ENCODE measurements at places on chromosomes 13 and 19. TPM values are rescaled to one million over a fixed set of nuclear protein-coding genes. Genes with fewer than 3 reads are reported as not detected.

The PALM3 gene
- 4.9 TPM for total RNA-seq

The STARD13 gene
- total RNA-seq = 95.2 TPM

The SUPT5H gene
- total RNA-seq = 99.1 TPM

The HSD17B14 gene
- 46.8 TPM for total RNA-seq

The XPO4 gene
- total RNA-seq = 30.8 TPM

The SLITRK1 gene
- total RNA-seq = not detected

DNA sequence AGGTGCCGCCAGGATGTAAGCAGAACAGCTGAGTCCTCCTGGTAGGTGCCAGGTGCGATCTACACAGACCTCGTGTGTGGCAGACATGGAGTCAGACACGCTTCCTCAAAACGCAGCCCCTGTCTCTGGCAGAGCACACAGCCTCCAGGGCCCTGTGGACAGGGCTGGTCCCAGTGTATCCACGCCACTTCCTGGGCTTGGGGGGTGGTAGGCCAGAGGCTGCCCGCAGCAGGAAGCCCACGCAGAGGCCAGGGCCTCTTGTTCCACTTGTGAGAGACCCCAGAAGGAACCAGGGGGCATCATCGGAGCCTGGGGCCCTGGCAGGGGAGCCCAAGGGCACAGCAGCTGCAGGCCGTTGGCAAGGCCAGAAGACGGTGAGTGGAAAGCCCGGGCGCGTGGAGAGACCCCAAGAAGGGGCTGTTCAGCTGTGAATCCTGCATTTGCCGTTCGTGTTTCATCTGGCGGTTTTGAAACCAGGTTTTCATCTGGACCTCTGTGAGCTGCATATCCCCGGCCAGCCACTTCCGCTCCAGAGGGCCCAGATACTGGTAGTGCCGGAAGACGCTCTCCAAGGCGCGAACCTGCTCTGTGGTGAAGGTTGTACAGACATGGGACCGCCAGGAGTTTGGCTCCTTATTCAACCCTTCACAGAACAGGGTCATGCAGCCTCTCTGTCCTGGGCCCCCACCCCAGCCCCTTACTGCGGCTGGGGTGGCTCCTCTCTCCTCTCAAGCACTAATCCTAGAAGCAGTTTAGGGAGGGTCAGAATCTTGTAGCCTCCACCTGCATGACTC lies 25.1 kb upstream of the SLITRK1 start:
- no peaks in the 10 kb centered on the region for H3K4me1 ChIP-seq
- no peak overlapping the region for H3K27ac ChIP-seq
- no peak for DNase-seq
- H3K4me3 ChIP-seq = no peak overlapping the region
- no peaks in the 10 kb centered on the region for H3K27me3 ChIP-seq

DNA sequence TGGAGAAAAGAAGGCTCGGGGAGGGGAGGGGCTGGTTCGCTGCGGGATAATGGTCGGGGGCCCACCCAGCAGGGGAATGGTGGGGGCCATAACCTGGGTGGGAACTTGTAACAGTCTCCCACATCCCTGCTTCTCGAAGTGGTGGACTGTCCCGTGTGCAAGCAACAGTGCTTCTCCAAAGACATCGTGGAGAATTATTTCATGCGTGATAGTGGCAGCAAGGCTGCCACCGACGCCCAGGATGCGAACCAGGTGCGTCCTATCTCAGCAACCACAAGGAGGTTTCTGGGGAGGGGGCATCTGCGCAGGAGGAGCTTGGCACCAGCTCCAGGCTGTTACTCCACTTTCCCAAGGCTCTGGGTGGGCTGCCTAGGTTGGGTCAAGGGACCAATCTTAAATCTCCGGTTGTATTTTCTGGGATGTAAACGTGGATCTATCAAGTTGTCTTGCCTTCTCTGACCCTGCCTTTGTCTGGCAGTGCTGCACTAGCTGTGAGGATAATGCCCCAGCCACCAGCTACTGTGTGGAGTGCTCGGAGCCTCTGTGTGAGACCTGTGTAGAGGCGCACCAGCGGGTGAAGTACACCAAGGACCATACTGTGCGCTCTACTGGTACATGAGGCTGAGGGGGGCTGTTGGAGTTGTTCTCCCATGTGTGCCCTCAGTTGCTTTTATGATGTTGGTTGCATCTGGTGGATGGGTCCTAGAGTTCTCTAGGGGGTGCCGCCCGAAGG lies 1.6 kb downstream of the TRIM28 start:
- peaks cover 35% of the 10 kb centered on the region for H3K36me3 ChIP-seq
- peaks cover 22% of the 10 kb centered on the region for H3K4me1 ChIP-seq
- H3K27ac ChIP-seq = peak overlapping the region; percentile 73
- peak overlapping the region; percentile 85 for H3K4me3 ChIP-seq
- no peaks in the 10 kb centered on the region for H3K27me3 ChIP-seq
- no peak for DNase-seq

DNA sequence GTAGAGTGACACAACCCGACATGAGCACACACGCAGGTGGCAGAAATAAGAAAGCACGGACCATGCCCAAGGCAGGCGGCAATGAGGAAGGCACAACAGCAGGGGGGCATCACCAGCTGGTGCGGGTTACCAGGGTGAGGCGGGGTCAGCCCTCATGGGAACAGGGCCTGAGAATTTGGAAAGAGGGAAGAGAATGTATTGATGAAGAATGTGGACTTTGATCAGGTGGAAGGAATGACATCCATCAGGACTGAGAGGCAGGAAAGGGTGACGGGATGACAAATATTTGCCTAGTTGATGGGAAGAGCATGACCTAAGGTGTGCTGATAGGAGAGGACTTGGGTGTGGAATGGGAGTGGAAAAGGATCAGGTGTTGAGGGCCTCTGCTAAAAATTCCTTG lies 177.5 kb downstream of the ABCC4 start:
- DNase-seq = no peak
- H3K4me1 ChIP-seq = no peaks in the 10 kb centered on the region
- no peak overlapping the region for H3K27ac ChIP-seq
- H3K4me3 ChIP-seq = no peak overlapping the region
- H3K36me3 ChIP-seq = no peaks in the 10 kb centered on the region

- H3K27me3 ChIP-seq = no peaks in the 10 kb centered on the region
- H3K36me3 ChIP-seq = no peaks in the 10 kb centered on the region
- DNase-seq = no peak
- H3K4me1 ChIP-seq = no peaks in the 10 kb centered on the region
- H3K4me3 ChIP-seq = no peak overlapping the region
- no peak overlapping the region for H3K27ac ChIP-seq
Observed at GRCh38 chr13:84362777-84363176, 480.5 kb upstream of the SLITRK1 start.

GRCh38 chr13:113906571-113906970 lies 42.7 kb upstream of the GAS6 start:
- peak overlapping the region; percentile 27 for H3K27ac ChIP-seq
- DNase-seq = peak; percentile 86
- no peak overlapping the region for H3K4me3 ChIP-seq
- no peaks in the 10 kb centered on the region for H3K27me3 ChIP-seq

GRCh38 chr19:16596399-16596798 lies 24.2 kb upstream of the SLC35E1 start:
- H3K4me1 ChIP-seq = peaks cover 56% of the 10 kb centered on the region
- H3K4me3 ChIP-seq = no peak overlapping the region

- peak; percentile 56 for DNase-seq
- no peak overlapping the region for H3K4me3 ChIP-seq
- H3K36me3 ChIP-seq = no peaks in the 10 kb centered on the region
- no peaks in the 10 kb centered on the region for H3K4me1 ChIP-seq
- H3K27me3 ChIP-seq = no peaks in the 10 kb centered on the region
Observed at GRCh38 chr19:45569619-45570421, 14.8 kb downstream of the OPA3 start.

- H3K4me3 ChIP-seq = peak overlapping the region; percentile 44
- H3K27me3 ChIP-seq = no peaks in the 10 kb centered on the region
- H3K4me1 ChIP-seq = peaks cover 17% of the 10 kb centered on the region
- no peak for DNase-seq
Observed at GRCh38 chr19:58326501-58326913, 287 bp upstream of the ZSCAN22 start.

DNA sequence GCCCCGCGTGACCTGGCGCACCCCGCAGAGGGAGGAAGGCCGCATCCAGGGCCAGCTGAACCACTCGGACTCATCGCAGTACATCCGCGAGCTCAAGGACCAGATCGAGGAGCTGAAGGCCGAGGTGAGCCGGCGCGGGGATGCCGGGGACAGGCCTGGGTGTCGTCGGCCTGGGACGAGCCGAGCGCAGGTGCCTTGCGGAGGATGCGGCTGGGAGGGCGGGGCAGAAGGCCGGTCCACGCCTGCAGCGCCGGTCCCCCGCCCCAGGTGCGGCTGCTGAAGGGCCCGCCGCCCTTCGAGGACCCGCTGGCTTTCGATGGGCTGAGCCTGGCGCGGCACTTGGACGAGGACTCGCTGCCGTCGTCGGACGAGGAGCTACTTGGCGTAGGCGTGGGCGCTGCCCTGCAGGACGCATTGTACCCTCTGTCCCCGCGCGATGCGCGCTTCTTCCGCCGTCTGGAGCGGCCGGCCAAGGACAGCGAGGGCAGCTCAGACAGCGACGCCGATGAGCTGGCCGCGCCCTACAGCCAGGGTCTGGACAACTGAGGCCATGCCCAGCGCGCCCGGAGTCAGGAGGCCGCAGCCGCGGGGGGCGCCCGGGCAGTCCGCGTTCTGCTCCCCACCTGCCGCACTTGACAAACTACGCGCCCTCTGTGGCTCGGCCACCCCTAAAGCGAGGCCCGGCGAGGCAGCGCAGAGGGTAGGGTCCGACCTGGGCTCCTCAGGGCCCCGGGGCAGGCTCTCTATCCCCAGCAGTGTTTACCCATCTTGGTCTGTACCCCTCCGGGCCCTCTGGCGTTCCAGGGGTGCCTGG lies 10.8 kb downstream of the PRR36 start:
- DNase-seq = no peak
- peaks cover 8% of the 10 kb centered on the region for H3K4me1 ChIP-seq
- H3K27ac ChIP-seq = no peak overlapping the region
- H3K4me3 ChIP-seq = no peak overlapping the region
- no peaks in the 10 kb centered on the region for H3K27me3 ChIP-seq
- H3K36me3 ChIP-seq = no peaks in the 10 kb centered on the region

DNA sequence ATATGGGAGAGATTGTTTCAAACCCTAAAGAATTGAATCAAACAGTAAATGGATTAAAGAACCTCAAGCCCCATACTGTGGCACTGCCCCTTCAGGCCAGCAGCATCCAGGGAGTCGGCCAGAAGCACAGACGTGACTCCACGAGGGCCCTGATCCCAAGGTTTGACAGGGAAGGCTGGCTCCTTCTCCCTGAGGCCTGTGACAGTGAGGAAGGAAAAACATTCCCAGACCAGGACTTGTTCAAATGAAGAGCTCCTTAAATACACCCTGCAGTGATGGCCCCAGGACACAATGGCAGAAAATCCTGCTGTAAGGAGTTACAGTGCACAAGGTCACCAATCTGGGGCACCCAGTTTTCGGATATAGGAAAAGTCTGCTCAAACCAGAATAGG lies 91.0 kb downstream of the COL4A1 start:
- peaks cover 21% of the 10 kb centered on the region for H3K36me3 ChIP-seq
- H3K4me1 ChIP-seq = no peaks in the 10 kb centered on the region
- no peak overlapping the region for H3K4me3 ChIP-seq
- H3K27ac ChIP-seq = peak overlapping the region; percentile 49
- DNase-seq = no peak
- no peaks in the 10 kb centered on the region for H3K27me3 ChIP-seq

DNA sequence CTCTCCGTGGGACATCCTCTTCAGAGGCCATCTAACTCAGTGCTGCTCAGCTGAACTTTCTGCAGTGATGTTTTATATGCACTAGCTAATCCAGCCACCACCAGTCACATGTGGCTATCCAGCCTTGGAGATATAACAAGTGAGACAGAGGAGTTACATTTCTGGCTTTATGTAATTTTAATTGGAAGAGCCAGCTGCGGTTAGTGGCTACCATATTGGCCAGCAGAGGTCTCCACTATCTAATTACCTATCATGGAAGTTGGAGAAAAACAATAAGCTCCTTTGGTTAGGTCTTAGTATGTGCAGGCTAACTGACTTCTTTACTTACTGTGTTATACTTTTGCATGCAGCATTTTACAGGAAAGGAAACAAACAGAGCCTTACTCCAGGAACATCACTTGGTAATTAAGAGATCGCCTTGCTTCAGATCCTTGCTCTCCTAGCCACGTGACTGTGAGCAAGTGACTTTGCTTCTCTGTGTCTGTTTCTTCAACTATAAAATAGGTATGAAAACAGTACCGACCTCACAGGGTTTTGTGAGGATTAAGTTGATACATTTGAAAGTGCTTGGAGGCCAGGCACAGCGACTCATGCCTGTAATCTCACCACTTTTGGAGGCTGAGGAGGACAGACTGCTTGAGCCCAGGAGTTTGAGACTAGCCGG lies 1.6 kb upstream of the KLK10 start:
- H3K27ac ChIP-seq = no peak overlapping the region
- H3K36me3 ChIP-seq = no peaks in the 10 kb centered on the region
- DNase-seq = peak; percentile 14
- no peak overlapping the region for H3K4me3 ChIP-seq
- H3K27me3 ChIP-seq = peaks cover 24% of the 10 kb centered on the region
- H3K4me1 ChIP-seq = peaks cover 20% of the 10 kb centered on the region

GRCh38 chr19:50051964-50052363 lies 26.2 kb downstream of the ZNF473 start:
- DNase-seq = no peak
- H3K4me1 ChIP-seq = peaks cover 4% of the 10 kb centered on the region
- H3K27me3 ChIP-seq = no peaks in the 10 kb centered on the region
- no peak overlapping the region for H3K4me3 ChIP-seq
- H3K27ac ChIP-seq = no peak overlapping the region

DNA sequence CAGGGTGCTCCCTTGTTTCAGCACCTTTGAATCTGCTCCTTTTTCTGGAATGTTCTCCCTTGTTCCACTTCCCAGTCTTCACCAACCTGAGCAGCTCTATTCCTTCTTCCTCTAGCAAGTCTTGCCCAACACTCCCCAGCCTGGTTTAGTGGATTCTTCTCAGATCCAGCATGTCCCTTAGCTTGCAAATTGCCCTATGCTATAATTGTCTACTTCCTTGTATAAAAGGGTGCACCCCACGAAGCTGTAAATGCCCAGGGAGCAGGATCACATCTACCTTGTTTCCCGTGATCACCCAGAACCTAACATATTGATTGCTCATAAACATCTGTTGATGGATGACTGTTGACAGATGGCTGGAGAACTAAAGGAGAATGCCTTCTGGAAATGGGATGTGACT lies 93.2 kb upstream of the C1QTNF9B start:
- no peak for DNase-seq
- H3K27me3 ChIP-seq = no peaks in the 10 kb centered on the region
- no peaks in the 10 kb centered on the region for H3K36me3 ChIP-seq
- H3K27ac ChIP-seq = no peak overlapping the region

DNA sequence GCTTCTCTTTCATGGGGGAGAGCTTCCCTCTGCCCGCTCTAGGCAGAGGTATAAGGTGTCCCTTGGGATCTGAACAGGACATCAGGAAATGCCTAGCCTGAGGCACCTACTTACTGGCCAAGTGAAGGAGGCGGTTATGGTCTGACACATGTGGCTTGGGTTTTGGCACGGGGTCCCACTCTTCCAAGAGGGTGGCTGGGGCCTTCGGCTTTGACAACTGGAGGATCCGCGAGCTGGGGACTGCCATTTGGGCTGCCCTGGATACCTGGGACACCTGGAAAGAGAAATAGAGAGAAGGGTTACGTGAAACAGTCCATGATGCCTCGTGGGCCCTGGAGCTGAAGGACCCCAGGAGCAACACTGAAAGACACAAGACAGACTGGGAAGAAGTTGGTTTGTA lies 22.4 kb upstream of the MIER2 start:
- H3K4me1 ChIP-seq = no peaks in the 10 kb centered on the region
- no peak overlapping the region for H3K4me3 ChIP-seq
- H3K27ac ChIP-seq = no peak overlapping the region
